ENCODE measurements at places on chromosomes 6 and 20.

DNA sequence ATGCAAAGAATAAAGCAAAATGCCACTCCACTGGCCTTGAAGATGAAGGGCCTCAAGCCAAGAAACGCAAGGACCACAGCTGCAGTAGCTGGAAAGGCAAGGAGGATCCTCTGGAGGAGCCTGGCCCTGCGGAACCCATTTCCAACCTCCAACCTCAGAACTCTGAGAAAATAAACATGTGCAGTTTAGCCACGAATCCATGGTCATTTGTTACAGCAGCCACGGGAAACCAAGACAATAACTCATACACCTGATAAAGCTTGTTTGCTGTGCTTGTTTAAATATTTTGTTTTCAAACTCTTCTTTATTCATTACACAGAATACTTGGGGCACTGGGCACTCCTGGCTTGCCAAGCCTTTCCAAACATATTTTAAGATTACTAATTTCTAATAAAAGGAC is 10.4 kb downstream of the SERPINB6 start:
- peak; percentile 38 for DNase-seq

GRCh38 chr20:6718662-6719368 is 48.7 kb upstream of the BMP2 start:
- DNase-seq, result peak; percentile 88

- DNase-seq, result no peak
Measured at GRCh38 chr20:40778894-40779496, 90.0 kb upstream of the MAFB start.

- no peak for DNase-seq
Measured at GRCh38 chr20:46357030-46357514, 48.8 kb upstream of the CDH22 start.

DNA sequence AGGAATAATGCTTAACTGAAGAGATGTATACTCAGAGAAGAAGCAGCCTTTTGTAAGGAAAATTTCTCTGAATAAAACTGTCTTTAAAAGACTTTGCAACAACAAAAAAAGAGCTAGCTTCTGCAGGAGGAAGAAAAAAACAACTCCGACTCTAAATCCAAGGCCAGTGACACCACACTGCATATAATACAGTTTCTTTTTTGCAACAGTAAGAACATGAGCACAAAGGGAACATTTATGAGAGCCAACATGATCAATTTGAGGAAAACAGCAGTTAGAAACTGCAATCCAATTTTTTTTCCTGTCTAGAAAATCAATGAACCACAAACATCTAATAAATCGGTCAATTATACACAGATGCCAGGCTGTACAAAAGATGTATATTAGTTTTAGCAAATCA is 42.9 kb upstream of the UST start:
- no peak for DNase-seq

GRCh38 chr6:68559716-68560115 is 75.4 kb upstream of the ADGRB3 start:
- peak; percentile 64 for DNase-seq

DNA sequence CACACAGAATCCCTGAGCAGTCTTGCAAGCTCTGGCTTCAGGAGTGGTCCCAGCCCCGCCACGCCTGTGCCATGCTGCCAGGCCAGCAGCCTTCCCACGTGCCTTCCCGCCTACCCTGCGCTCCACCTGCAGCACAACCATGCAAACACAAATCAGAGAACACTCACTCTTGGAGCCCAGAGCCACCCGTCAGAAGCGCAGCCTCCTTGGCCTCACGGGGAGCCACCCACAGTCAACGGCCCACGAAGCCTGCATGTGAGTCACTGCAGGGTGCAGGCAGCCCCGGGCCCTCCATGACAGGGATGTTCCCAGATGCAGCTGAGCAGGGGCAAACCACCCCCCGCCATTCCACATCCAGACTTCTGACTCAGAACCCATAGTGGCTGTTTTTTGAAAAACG is 217.0 kb downstream of the DLL1 start:
- DNase-seq, result no peak

- no peak for DNase-seq
Measured at GRCh38 chr6:25542984-25543910, 108.8 kb upstream of the SCGN start.

GRCh38 chr20:50089787-50090177 is 23.2 kb downstream of the UBE2V1 start:
- no peak for DNase-seq

DNA sequence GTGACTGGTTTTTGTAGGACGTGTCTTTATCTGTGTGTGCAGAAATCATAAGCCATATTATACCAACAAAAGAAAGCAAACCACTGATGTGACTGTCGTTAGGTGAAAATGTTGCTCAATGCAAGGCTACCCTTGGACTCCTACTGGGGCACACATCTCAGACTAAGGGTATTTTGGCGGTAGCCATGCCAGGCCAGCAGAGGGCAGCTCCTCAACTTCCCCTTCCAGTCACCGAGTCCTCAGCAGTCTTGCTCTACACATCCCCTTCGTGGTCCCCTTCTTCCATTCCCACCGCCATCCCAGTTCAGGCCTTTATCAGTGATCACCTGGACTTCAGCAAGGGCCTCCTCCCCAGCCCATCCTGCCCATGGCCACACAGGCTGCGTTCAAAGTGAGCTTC is 113.7 kb upstream of the GGTLC1 start:
- peak; percentile 61 for DNase-seq

Data from PC-3 (cell line).